HS-5 (cell line): ENCODE measurements at places on chromosomes 3 and 15.

DNA sequence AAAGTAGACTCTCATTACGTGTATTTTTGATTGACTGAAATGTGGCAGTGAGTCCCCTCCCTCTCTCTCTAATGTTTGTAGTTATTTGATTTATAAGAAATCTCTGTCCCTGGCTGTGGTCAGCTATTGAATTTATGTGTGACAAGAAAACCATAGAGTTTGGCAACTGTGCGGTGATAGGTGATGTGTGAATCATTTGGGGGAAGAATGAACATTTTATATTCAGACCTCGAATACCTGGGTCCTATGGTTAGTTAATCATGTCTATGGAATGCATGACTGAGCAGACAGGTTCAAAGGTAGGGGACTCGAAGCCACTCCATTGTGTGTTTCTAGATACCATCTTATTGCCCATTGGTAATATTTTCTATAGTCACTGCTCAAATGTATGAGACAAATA, 712.1 kb downstream of the MECOM start:
- no peak for DNase-seq

DNA sequence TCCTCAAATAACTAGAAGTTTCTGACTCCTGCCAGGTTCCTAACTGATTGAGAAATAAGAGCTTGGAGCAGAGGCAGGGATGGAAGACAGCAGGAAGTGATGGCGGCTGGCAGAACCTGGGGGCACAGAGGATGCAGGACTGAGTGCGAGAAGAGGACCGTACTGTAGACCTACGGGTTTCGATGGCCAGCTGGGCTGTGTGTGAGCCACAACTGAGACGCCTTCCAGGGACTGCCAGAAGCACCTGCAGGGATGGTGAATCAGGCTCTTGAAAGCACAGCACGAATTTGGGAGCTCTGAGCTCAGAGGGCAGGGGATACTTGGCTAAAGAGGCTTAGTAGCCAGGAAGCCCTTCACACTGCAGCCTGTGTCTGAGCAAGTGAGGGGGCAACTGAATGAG, 165.6 kb downstream of the ABHD5 start:
- DNase-seq = no peak

- DNase-seq = no peak
Measured at GRCh38 chr3:9195390-9195789, 54.1 kb downstream of the SRGAP3 start.

GRCh38 chr15:39873978-39874377, 46.1 kb downstream of the GPR176 start:
- DNase-seq = no peak
